ENCODE measurements at places on chromosomes 6 and 20.

DNA sequence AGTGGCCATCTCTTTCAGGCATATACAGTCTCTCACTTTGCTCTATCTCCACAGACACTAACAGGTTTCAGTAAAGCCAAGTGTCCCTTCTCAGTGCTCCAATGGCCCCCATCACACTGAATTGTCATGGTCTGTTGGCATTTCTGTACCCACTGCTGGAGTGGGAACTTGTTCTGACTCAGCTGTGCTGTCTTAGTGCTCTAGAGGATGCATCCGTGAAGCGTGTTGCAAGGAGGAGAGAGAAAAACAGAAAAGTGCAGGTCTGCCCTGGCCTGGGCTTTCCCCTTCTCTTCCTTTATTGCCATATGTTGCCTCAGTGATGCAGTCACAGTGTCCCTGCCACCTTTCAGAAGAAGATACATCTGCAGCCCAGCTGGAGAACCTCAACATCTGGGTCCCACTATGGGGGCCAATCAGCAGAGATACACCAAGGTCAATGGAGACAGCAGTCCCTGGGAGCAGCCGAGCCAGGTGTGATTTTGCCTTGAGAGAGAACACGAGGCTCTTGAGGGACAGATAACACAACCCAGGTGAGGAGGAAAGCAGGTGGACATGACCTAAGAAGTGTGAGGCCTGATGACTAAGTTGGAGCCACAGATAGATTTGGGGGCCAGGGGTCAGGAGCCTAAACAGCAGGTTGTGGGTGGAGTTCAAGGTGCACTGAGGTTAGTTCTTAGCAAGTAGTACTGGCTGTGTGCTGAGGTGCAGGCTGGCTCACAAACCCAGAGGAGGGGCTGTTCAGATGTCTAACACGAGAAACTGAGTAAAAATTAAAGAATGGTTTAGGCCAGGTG lies 5.6 kb upstream of the PLCG1 start:
- DNase-seq = no peak

GRCh38 chr6:90537723-90538258 lies 49.1 kb downstream of the MAP3K7 start:
- DNase-seq = no peak

GRCh38 chr6:107555449-107555848 lies 65.5 kb downstream of the SOBP start:
- no peak for DNase-seq

DNA sequence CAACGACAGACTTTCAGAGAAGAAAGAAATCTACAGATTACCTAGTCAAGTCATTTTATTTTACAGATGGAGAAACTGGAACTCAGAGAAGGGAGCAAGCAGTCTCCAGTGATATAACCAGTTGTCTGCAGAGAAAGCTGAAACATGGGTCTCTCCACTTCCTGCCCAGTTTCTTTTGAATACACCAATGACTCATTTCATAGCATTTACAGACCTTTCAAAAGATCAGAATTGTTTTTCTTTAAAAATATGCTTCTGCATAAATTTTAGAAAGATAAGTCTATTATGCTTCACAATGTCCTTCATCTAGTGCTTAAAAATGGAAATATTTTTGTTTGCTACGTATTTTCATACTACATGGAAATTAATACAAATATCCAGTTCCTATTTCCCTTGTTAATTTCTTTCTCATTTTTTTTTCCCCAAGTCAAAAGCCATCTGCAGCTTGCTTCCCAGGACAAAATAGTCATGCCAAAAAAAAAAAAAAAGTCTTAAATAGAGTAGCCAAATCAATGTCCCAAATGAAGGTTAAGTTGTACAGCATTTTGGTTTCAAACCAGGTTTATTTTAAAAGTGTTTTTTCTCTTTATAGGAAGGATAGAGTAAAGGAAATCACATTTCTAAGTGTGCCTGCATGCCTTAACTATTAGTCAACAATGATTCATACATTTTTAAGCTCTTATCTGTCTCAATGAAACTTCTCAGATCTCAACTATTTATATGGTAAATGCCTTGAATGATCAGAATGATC lies 36.9 kb downstream of the ARHGAP18 start:
- peak; percentile 53 for DNase-seq

- no peak for DNase-seq
Measured at GRCh38 chr6:141734071-141734840, 398.5 kb upstream of the GJE1 start.

GRCh38 chr6:115728171-115728570 lies 332.5 kb downstream of the FRK start:
- no peak for DNase-seq

DNA sequence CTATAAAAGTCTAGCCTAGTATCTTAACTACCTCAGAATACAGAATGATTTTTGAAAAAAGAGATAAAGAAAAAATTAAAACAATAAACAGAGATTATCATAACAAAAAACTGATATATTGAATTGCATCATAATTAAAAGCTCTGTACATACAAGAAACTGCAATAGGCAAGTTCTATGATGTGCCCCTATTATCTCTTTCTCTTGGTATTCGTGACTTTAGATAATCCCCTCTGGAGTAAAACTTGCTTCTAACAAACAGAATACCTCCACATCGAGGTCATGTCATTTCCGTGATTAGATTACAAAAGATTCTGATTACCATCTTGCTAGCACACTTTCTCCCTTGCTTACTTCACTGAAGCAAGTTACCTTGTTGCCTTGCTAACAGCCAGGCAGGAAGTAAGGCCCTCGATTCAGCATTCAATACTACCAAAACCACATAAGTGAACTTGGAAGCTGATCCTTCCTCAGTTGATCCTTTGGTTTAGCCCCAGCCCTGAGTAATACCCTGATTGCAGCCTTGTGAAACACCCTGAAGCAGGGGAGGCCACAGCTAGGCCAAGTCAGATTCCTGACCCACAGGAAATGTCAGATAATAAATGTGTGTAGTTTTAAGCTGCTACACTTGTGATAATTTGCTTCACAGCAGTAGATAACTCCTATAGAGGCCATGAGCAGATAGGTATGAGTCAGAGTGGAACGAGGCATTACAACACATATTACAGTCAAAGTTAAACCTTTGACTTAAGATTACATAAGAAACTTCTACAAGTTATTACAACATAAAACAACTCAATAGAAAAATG lies 53.7 kb upstream of the TMX4 start:
- no peak for DNase-seq

DNA sequence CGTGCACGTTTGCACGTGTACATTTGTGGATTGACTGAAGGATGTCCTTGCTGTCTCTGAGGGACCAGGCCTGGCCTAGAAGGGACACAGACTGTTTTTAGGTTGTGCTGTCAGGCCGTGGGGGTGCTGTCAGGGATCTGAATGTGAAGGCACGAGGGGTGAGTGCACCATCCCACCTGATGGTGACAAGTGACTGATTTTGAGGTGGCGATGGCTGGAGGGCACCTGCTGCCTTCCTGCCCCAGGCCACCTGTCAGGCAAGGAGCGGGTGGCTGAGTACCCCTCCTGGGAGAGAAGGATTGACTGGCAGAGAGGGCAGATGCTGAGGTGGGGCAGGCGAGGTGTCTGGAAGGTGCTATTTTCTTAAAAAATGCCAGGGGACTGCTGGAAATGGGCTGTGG lies 1.2 kb downstream of the RAB44 start:
- no peak for DNase-seq

DNA sequence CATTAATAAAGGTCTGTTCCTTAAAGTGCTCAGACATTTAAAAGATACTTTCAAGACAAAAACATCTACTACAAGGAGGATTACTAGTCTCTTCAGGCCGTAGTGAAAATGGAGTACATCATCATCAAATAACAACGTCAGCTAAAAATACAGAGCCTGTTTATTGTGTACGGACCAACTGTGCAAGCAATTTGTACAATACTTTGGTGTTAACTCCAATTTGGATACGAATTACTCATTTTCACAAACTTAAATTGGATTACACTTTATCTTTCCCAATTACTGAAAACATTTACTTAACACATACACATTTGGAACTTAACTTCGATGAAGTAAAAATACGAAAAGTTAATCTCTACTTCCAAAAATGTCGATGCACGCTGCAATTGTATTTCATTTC lies 802 bp downstream of the CYP39A1 start:
- no peak for DNase-seq

DNA sequence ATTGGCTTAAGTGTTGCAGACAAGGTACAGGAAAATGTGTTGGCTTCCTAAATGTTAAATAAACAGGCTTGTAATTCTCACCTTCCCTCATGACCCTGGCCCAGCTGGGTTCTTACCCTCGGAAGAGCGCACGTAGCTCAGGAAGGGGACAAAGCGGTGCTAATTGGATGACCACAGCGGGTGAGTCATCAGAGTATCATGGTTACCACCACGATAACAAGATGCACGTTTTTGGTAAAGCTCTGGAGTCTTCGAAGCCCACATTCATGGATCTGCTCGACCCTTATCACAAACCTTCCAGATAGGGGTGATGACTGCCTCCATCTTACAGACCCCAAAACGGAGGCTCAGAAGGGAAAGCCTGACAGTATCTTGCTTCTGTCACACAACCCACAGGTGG lies 32.8 kb downstream of the APCDD1L start:
- DNase-seq = no peak

DNA sequence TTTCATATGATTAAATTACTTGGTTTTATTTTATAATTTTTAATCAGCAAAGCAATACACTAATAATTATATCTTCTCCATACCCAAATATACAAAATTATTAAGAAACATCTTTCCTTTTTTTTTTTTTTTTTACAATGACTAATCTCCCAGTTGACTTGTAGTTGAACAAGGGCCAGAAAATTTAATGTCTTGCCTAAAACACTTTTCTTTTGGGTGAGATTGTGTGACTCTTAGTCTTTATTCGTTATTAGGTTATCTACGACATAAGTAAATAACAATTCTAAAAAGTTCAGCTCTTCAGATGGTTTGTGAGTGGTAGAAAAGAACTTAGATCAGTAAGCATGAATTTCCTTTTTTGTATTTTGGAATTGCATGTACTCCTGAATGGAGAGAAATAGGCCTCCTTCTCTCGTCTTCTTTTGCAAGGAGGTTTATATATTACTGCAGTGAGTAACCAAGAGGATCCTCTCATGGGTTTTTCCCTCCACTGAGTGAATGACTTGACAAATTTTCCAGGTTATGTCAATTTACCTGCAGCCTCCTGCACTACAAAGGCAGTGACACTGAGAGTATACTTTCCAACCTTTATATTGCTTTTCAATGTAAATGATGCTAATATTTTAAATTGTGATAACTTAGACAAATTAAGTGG lies 364.5 kb upstream of the CITED2 start:
- DNase-seq = no peak

GRCh38 chr6:25645916-25646315 lies 6.1 kb upstream of the SCGN start:
- no peak for DNase-seq

GRCh38 chr6:168501561-168501960 lies 60.6 kb downstream of the SMOC2 start:
- no peak for DNase-seq

- DNase-seq = no peak
Measured at GRCh38 chr6:142693441-142693840, 251.5 kb downstream of the HIVEP2 start.

DNA sequence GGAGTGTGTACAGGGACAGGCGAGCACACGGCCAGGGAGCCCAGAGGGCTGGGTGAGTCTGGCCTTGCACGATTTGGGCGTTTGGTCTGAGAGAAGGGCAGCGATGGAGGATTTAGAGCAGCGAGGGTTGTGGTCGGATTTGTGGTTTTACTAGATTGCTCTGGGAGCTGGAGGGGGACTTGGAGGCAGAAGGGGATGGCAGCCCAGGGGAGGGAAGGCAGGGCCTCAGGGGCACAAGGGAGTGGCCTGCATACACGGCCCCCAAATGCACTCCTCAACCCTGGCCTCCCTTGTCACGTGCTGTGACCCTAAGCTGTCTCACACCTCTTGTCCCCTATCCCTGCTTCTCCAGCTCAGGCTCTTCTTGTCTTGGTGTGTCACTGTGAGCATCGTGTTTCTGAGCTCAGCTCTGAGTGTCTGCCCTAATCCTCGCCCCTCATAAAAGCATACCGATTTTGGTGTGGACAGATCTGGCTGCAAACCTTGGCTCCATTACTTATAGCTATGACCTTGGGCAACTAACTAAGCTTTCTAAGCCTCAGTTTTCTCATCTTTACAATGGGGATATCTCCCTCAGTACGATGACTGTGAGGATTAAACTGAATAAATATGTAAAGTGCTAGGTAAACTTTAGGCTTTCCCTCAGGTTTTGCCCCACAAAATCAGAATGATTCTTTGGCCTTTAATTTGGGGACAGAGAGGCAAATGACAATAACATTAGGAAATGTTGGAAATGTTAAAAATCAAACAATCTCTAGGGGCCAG lies 120.1 kb upstream of the ARMC2 start:
- no peak for DNase-seq

GRCh38 chr6:20212392-20213111 lies at the start of gene MBOAT1:
MBOAT1 (minus strand) TSS chr6:20212469; CDS start chr6:20212234, 235 bp downstream.
- DNase-seq = peak; percentile 80

- no peak for DNase-seq
Measured at GRCh38 chr6:41515995-41516394, 30.2 kb upstream of the FOXP4 start.

DNA sequence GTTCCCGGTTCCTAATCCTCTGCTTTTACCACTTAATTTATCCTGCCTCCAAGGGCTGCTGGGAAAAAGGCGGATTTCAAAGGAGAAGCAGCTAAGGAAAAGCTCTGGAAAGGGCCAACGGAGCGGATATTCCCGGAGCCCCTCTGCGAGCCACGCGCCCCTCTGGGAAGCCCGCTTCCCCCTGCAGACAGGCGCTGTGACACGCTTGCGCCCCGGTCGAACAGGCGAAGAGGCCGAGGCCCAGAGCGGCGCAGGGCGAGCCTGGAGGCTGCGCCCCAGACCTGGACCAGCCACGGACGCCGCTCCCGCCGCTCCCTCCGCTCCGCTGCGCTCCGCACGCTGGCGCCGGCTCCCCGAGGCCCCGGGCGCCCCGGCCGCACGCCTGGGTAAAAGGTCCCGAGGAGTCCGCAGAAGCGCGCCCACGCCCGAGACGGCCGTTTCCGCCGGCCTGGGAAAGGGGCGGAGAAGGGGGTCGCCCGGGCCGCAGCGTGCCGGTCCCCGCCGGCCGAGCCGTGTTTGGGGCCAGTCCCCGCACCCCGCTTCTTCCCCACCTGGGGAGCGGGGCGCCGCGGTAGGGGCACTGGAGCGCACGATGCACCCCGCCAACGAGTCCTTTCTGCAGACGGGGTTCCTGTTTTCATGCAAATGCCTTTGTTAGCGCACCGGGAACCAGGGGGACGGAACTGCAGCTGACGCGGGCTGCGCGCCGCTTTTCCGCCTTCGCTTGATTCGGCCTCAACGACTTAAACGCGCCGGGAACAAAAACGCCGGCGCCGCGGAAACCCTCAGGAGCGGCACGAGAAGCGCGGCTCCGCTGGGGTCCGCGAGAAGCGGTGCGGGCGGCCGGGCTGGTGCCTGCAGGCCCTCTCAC lies 91.9 kb upstream of the SIRPA start:
- peak; percentile 55 for DNase-seq

- DNase-seq = no peak
Measured at GRCh38 chr6:145147559-145147958, 587.8 kb downstream of the EPM2A start.

GRCh38 chr6:124823240-124824111 lies 138.8 kb upstream of the RNF217 start:
- no peak for DNase-seq

Measured in activated CD8-positive, alpha-beta T cell treated with anti-CD3 and anti-CD28 coated beads, Interleukin-2, amount 10 ng/mL, durations not matched to agents 7 days and 5 days (primary cell).